ENCODE measurements at places on chromosomes 11 and 22.

- no peak for DNase-seq
These were observed 12.5 kb upstream of the ELF5 start for GRCh38 chr11:34525888-34526657.

DNA sequence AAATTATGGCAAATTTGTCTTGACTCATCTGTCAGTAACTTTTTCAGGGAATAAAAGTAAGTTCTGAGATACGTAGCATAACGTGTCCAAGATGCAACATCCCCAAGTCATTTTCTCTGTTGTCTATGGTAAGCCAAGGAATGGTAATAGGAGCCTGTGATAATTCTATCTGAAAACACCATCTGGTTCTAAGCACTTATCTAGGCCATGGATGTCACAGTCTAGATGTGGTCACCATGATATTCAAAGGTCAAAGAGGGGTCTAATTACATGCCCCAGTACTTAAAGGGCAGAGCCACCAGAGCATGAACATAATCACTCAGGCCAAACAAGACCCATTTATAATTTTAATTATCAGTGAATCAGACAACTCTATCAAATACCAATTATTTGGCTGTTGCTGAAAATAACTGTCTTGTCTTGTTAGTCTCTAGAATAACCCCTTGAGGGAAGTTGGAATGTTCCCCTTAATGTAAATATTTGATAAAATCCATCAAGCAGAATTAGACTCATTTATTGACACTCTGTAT is 225.1 kb upstream of the MPPED2 start:
- no peak for DNase-seq

- no peak for DNase-seq
These were observed 119.2 kb downstream of the DSCAML1 start for GRCh38 chr11:117677729-117678310.

DNA sequence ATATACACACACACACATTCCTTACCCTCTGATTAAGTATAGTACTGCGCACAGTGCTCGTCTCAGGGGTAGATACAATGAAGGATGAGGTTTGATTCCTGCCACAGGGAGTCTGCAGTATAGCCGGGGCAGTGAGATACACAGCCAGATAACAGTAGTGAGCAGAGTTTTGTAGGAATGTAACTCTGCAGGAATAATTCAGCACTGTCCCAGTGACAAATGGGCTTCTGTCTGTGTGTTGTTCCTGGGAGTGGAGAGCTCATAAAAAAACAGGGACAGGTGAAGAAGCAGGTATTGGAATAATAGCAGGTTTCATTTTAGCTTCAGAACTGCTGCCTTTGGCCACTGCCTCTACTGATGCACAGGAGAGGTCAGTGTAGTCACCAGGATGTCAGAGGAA is 85.3 kb upstream of the OR9Q1 start:
- DNase-seq: no peak

- DNase-seq: no peak
These were observed 1107.6 kb downstream of the BRD1 start for GRCh38 chr22:48719978-48720661.

- no peak for DNase-seq
These were observed 51.7 kb upstream of the FBXO3 start for GRCh38 chr11:33825854-33826560.

DNA sequence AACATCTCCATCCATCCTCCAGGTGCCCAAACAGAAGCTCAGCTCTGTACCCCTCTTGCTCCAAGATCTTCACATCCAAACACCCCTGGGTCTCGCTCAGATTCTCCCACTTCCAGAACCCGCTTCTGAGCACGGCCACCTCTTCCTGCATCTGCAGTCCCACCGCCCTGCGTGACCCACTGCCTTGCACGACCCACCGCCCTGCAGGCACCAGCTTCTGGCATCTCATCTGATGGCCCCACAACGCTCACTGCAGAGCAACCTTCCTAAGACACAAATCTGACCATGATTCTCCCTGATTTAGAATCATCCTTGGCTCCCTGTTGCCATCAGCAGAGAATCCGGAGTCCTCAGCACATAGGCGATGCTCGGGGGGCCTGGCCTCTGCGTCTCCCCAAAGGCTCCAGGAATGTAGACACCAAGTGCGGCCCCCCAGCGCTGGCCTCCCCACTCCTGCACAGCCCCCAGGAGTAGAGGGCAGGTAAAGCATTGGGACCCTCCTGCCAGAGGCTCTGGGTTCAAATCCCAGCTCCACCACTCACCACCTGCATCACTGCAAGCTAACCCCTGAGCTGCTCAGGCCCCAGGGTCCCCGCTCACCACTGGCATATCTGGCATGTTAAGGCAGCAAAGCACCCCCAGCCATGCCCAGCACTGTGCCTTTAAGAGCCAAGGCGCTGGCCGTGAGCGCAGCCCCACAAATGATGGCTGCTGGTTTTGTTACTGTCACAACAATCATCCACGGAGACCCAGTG is 459.3 kb downstream of the BRD1 start:
- DNase-seq: no peak

- DNase-seq: no peak
These were observed 79.8 kb downstream of the KCNQ1 start for GRCh38 chr11:2524446-2525165.

DNA sequence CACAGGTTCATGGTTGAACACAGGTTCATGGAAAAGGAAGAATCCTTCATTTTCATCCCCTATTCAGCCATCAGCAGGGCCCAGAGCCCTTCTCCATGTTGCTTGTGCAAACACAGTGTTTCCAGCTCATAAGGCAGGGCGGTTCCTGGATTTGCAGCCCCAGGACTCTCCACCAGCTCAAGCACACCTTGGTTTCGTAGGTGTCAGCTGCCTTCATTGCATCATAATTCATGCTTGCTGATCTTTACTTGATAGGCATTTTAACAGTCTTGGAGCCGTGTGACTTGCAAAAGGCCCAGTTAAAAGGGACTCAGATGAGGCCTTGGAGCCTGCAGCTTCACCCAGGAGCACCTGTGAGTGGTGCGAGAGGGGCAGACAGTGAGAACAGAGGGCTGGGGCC is 318.1 kb upstream of the B3GAT1 start:
- DNase-seq: no peak

GRCh38 chr11:11958403-11959231 is 49.8 kb downstream of the DKK3 start:
- DNase-seq: no peak

- DNase-seq: no peak
These were observed 35.3 kb upstream of the POU2AF1 start for GRCh38 chr11:111414267-111414931.

- DNase-seq: no peak
These were observed 114.3 kb downstream of the INSC start for GRCh38 chr11:15229069-15229468.

DNA sequence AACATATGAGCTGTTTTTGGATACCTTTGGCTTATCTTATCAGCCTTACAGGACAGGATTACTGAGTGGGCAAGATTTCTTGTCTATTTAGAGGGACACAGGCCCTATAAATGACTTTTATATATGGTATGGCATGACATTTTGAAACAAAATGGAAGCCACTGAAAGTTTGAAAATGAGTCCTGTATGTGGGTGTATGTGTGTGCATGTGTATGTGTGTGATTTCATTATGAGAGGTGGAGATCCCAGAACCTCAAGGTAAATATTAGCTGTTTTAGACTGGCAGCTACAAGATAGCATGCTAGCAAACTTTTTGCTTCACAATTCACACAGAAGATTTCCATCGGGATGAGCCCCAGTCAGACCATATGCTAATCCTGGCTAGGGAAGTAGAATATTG is 970.5 kb upstream of the CCDC90B start:
- no peak for DNase-seq

- no peak for DNase-seq
These were observed 186.1 kb downstream of the DSCAML1 start for GRCh38 chr11:117610901-117611300.

DNA sequence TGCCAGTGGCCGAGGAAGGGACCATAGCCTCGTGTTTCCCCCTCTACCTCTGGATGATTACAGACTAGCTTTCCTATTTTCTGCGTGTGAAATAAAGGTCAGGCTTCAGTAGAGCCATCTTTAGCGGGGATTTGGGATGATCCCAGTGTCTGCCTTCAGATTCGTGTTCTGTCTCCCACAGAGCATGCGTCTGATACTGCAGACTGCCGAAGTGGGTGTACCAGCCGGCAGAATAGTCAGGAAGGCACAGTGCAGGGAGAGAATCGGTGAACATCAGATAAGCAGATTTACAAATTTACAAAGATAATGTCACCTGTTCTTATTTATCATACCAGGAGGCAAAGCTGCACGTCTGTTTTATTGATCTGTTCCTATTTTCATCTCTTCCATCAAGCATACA is 11.1 kb downstream of the CTTN start:
- DNase-seq: no peak

- DNase-seq: no peak
These were observed 176.5 kb downstream of the CTTN start for GRCh38 chr11:70574725-70575347.

GRCh38 chr11:10573556-10573955 is 5.1 kb upstream of the LYVE1 start:
- no peak for DNase-seq

DNA sequence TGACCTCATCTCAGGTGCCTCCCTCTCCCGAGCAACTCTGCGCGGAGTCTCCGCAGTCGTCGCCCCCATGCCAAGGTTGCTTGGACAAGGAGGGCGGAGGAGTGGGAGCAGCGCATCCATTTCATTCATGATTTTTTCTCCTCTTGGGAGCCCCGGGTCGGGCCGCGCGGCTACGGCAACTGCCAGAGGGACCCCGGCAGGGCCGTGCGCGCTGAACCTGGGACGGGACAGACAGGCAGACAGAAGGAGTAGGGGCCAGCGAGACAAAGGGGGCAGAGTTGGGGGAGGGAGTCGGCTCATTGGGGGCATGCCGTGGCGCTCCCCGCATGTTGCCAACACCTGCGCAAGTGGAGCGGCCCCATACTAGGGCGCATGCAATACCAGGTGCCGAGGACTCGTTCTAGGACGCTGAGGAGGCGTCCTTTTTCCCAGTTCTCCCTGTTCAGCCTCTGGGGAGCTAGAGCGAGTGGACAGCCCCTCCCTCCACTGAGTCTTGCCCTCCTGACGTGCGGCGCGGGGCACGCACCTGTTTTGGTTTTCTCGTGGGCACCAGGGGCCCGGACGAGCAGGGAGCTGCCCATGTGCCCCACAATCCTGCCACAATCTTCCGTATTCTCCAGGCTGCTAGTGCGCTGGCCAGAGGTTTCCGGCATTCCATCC is 501 bp upstream of the PTPN5 start:
- no peak for DNase-seq

DNA sequence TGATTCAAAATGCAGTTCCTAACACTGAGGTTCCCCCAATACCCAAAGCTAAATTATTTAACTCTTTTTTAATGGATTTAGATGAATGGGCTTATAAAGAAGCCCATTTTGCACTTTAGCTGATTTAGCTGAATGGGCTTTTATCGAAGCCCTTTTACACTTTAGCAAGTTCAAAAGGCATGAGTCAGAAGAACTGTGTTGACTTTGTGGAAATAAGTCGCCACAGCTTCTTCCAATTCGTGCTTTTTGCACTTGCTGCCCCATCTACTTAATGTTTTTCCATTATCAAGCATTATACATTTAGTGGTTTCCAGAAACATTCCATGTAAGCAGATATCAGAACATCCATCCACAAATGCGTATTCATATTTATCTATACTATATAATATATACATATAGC is 20.5 kb upstream of the GRIA4 start:
- DNase-seq: no peak

DNA sequence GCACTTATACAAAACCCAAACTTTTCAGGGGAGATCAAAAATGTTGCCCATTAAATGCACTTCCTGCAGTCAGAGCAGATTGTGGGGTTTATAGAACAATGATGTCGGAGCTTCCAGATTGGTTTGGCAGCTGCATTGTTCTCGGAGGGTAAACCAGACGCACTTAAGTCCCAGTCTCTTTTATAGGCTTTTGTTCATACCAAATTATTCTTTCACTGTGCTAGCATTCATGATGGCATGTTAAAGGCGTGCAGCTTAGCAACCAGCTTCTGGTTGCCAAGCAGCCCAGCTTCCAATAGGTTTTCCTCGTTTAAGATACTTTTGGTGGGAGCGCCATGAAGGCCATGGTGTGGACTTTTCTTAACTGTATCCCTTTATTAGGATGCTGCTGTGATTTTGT is 40.9 kb downstream of the ZC3H12C start:
- no peak for DNase-seq

GRCh38 chr22:44047891-44048301 is 23.8 kb downstream of the PARVB start:
- DNase-seq: no peak

GRCh38 chr11:21543901-21544300 is 649.0 kb upstream of the ANO5 start:
- no peak for DNase-seq

- no peak for DNase-seq
These were observed 40.8 kb upstream of the SMIM38 start for GRCh38 chr11:69114811-69115523.

GRCh38 chr11:19631712-19632498 is 80.7 kb upstream of the NAV2 start:
- DNase-seq: no peak

DNA sequence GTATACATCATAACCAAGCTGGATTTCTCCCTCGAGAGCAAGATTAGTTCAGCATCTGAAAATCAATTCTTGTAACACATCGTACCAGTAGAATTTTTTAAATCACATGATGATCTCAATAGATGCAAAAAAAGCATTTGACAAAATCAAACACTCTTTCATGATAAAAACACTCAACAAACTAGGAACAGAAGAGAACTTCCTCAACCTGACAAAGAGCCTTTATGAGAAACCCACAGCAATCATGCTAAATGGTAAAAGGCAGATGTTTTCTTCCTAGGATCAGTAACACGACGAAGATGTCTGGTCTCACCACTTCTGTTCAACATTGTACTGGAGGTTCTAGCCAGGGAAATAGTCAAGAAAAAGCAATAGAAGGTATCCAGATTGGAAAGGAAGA is 34.1 kb upstream of the TMPRSS4 start:
- DNase-seq: no peak

GRCh38 chr22:42676059-42676607 is 26.9 kb upstream of the CYB5R3 start:
- no peak for DNase-seq

DNA sequence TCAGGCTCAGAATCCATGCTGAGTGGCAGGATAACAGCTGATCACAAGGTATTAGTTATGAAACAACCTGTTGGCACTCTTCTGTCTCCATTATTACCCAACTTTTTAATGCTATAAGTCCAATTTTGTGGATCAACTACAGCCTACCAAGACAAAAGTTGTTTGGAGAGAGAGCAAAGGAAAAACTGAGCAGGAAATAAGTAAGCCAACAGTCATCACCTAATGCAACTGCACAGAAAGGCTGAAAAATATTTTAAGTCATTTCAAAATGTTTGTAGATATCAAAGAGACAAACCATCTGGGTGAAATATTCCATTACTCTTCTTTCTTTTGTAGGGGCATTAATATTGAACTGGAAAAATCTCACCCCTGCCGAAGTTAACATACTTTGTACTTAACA is 41.6 kb downstream of the FDX1 start:
- DNase-seq: no peak

Data from activated naive CD4-positive, alpha-beta T cell treated with anti-CD3 and anti-CD28 coated beads, Interleukin-2, amount 50 U/mL, for 16 hours (primary cell).